ENCODE measurements at places on chromosomes 12 and 14.
A peak's percentile ranks its signal among the peaks of the same experiment; 100 is the strongest.

- no peak for DNase-seq
Measured at GRCh38 chr12:52247622-52248540, 14.8 kb downstream of the KRT7 start.

- DNase-seq, result no peak
Measured at GRCh38 chr12:58026897-58027891, 85.8 kb downstream of the ATP23 start.

DNA sequence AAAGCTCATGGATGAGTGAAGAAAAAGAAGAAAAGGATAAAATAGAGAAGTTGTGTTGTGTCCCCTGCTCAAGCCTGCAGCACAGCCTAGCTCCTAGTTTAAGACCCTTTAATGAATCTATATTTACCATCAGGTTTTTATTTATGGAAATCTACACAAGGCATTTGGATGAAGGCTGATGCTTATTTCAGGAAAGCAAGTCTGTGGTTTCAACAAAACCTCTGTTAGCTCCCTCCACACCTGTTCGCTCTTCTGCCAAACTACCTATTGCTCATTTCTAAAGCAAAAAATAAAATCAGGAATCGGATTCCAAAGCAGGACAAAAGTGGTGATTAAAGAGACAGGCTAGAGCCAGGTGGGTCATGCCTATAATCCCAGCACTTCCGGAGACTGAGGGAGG lies 18.9 kb upstream of the MAP3K9 start:
- no peak for DNase-seq

GRCh38 chr12:118432812-118433545 lies 56.6 kb downstream of the SUDS3 start:
- DNase-seq, result no peak

GRCh38 chr14:33580231-33580749 lies 370.6 kb downstream of the EGLN3 start:
- DNase-seq, result no peak

DNA sequence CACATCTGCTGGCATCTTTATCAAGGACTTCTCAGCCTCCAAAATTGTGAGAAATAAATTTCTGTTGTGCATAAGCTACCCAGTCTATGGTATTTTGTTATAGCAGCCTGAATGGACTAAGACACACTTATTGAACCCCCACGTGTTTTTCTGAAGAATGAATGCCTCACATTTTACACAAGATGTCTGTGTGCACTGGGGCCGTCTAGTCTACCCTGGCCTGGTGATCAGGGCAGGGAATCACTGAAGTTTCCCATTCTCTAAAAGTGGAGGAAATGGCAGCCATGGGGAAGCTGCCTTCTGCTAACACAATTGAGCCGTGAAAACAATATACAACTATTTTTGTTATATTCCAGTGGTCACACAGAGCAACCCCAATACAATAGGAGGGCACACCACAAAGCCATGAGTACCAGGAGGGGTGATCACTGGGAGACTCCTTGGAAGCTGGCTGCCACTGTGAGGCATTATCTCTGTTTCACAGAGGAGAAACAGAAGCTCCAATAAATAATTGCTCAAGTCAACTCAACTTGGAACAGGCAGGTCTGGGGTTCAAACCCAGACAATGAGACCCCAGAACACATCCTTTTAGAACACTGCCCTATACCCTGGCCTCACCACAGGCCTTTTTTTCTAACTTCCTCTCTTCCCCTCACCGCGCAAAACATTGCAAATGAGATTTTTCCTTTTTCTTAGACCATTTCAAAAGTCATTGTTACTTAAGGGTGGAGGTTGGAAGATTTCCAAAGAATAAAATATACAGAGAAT lies 18.3 kb upstream of the LTA4H start:
- DNase-seq, result no peak

DNA sequence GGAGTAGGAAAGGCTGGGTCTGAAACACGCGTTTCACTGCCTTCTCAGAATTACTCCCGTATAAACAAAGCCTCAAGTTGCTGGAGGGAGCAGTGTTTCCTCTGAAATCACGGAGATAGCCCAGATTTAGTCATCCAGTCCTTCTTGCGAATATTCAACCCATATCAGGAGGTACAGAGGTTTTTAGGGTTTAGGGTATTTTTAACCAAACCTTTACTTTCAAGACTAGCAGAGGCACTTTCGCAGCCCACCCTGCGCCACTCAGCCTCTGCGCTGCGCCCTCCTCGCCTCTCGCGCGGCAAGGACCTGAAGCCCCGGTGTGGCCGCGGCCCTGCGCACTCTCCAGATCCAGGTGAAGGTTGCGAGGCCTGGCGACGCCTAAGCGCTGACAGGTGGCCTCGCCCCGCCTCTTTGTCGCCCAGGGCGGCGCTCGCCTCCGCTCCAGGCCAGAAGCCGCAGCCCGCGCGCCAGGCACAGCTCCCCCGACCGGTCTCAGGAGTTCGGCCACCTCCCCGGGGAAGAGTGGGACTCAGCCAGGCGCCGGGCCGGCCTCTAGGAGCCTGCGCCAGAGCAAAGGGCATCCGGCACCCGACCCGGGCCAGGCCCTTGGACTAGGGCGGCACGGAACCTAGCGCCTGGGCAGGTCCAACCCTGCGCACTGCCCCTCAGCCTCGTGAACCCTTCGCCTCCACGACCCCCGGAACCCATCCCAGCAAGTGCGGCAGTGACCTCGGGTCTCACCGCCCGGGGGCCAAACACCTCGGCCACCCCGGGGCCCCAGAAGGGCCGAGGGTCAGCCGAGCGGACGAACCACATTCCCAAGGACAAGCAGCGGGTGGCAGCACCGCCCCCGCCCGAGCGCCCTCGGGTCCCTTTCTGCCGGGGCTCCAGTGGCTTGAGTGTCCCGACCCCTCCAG lies 1.8 kb upstream of the SAMD4A start:
- DNase-seq, result peak; percentile 91

DNA sequence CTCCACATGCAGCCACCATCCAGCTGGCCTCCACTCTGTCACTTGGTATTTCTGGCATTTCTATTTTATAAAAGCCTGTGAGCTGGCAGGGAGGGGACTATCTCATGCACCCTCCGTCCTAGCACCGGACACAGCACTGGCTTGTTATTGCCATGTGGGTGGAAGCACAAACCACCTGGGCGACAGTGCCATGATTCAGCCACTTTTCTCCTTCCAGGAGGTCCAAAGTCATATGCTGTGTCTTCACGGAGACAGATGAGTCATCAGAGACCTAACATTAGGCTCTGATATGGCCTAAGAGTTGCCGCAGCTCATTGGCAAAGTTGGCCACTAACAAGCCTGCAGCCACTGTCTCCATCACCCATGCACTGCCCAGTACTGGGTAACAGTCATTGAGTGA lies 1123.0 kb downstream of the VRK1 start:
- DNase-seq, result no peak

GRCh38 chr12:80770958-80771357 lies 54.2 kb downstream of the MYF5 start:
- DNase-seq, result no peak

GRCh38 chr12:49706351-49707127 lies 666 bp downstream of the FMNL3 start:
- peak; percentile 72 for DNase-seq

DNA sequence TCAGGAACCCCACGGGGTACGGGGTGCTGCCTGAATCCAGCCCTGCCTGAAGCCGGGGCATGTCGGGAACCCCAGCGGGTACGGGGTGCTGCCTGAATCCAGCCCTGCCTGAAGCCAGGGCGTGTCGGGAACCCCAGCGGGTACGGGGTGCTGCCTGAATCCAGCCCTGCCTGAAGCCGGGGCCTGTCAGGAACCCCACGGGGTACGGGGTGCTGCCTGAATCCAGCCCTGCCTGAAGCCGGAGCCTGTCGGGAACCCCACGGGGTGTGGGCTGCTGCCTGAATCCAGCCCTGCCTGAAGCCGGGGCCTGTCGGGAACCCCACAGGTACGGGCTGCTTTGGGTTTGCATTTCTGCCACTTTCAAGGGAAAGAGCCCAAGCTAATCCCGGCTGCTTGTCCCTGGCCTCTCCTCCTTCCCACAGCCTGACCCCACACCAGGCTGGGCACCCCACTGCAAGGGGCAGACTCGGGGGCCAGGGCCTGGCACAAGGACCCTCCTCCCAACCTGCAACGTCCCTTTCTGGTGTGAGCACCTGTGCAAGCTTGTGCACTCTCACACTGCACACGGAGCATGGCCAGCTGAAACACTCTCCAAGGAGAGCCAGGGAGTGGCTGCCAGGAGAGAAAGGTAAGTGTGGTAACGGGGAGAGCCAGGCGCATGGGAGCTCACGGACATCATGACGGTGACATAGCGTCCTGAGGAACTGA lies 5.6 kb upstream of the FBRSL1 start:
- no peak for DNase-seq

DNA sequence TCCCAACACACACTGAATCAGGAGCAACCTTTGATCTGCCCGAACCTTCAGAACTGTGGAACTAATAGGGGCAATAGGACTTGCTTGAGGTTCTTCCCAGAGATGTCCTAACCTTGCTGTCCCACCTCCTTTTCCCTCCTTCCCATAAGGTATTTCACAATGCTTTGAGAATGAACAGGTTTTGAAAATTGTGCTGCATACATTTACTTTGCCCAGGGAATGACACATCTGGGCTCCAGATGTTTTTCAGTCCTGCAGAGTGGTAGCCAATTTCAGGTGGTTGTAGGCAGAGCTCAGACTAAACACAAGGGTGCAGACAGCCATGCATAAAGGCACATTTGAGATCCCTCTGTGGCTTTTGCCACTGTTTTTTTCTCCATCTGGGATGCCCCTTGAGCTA lies 206.7 kb upstream of the PWP1 start:
- DNase-seq, result no peak

DNA sequence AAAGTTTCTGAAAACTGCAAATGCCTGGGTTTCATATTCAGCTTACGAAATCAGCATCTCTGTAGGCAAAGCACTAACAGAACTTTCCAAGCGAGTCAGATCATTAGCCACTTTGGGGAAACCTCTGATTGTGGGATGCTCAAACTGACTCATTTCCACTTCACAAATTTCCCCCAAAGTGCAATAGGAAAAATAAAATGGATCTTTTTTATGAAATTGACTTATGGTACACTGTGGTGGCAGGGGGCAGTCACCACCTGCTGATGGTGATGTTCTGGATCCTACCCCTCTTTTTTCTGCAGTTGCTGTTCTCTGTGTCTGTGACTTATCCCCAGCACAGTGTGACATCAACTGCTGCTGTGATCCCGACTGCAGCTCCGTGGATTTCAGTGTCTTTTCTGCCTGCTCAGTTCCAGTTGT lies 5.6 kb downstream of the TCTN1 start:
- DNase-seq, result no peak

DNA sequence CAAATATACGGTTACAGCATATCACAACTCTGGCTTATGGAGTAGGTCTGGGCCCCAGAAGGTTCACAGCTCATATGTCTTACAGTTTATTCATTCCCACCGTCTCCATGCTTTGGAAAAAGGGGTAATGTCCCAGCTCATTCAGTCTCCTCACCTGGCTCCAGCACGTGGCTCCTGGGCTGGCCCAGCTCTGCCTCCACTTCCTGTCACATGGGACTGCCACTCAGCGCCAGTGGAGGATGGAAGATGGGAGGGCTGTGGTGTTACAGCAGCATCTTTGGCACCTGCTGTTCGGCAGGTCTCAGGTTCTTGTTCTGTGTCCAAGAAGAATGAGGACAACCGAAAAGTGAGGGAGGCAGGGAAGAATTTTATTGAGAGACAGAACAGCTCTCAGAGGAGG lies 216.3 kb upstream of the ATXN7L3B start:
- no peak for DNase-seq

DNA sequence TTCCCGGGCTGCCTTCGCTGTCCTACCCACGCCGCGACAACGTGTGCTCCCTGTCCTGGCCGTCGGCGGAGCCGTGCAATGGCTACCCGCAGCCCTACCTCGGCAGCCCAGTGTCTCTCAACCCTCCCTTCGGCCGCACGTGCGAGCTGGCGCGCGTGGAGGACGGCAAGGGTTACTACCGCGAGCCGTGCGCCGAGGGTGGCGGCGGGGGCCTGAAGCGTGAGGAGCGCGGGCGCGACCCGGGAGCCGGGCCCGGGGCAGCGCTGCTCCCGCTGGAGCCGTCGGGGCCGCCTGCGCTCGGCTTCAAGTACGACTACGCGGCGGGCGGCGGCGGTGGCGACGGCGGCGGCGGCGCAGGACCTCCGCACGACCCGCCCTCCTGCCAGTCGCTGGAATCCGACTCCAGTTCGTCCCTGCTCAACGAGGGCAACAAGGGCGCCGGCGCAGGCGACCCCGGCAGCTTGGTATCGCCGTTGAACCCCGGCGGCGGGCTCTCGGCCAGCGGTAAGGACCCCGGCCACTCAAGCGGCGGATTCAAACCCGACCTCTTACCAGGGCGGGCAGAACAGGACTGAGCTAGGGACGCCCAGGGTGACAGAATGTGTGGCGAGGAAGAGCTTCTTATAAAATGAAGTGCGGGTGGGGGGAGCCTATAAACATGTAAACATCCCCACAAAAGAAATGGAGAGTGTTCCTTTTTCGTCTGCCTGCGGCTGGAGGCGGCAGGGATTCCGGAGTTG lies 503 bp downstream of the HOXC12 start:
- no peak for DNase-seq

DNA sequence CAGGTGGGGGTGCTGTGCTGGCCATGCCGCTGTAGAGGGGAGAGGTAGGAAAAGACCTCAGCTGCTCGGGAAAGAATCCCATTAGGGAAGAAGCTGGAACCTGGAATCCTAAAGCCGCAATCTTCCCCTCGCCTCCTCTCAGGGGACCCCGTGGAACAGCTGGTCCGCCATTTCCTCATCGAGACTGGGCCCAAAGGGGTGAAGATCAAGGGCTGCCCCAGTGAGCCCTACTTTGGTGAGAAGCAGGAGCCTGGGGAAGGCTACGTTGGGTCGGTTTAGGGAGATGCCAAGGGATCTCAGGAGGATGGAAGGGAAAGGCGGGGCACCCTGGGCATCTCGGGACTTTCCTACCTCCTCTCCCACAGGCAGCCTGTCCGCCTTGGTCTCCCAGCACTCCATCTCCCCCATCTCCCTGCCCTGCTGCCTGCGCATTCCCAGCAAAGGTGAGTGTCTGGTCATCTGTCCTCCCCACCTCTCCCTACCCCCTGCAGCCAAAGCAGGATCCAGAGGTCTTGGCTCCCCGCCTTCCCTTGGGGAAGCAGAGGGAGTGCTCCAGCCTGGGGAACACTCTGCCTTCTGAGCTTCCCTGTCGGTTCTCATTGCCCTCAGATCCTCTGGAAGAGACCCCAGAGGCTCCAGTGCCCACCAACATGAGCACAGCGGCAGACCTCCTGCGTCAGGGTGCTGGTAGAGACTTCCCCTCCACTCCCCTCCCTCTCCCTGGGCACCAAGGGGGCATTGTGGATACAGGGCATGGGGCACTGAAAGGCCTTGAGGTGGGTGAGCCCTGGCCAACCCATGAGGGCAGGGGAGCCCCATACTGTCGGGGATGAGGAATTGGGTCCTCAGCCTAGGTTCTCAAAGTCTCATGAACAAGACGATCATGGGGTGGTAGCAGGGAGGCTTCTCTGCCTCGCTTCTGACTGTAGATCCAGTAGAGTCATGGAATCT lies 12.4 kb downstream of the TNS2 start:
- no peak for DNase-seq

GRCh38 chr12:56768424-56768823 lies 5.3 kb downstream of the HSD17B6 start:
- DNase-seq, result no peak

Data from mesendoderm (in vitro differentiated cells).